Activated T-cell treated with anti-CD3 and anti-CD28 coated beads, Interleukin-2, amount 50 U/mL, for 48 hours (primary cell): ENCODE measurements at places on chromosomes 3 and 15.

DNA sequence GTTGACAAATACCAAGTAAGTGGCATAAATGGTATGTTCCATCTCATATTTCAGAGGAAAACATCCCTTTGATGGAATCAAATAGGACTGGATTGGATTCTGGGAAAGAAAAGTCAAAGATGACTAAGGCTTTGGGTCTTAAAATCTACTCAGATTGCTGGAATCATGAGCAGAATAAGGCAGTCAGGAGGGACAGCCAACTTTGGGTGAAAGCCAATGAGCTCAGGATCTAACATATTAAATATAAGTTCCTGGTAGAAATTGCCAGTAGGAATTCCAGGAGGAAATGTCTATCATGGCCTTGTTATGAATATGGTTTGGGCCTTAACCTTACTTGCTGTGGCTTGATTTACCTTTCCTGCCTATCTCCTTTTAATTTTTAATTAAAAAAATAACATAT lies 55.3 kb downstream of the ISL2 start:
- no peak for DNase-seq

GRCh38 chr3:140186421-140186920 lies 251.5 kb downstream of the CLSTN2 start:
- no peak for DNase-seq

DNA sequence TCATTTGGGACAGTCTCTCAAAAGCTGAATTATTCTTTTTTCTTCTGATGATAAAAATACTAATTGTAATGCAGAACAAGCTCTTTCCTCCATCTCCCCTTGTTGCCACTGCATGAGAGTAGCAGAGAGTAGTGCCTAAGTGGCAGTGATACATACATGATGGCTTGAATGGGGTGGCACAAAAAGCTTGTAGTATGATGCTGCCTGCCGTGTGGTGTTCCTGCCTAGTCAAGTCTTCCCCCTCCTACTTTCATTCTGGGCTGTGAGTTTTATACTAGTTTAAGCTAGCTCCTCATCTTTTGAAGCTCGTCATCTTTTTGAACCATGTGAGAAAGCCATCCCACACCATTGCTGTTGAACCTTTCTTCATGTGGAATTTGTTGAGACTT lies 230.5 kb downstream of the NFKBIZ start:
- DNase-seq, result no peak

GRCh38 chr3:151443583-151443982 lies 17.3 kb downstream of the IGSF10 start:
- no peak for DNase-seq

DNA sequence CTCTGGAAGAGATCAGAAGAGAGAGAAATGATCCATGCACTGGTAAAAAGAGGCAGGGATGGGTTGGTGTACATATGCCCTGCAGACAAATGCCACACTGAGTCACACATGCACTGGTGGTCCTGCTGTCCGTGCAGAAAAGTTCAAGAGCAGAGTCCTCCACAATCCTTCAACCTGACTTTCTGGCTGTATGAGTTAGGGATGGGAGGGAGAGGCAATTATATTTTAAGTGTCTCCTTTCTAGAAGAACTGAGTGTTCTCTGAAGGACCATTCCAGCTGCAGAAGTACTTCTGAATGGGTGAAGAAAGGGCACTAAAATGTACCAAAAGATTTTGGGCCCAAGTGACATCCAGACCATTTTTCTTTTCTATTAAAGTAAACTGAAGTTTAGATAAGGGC lies 26.4 kb downstream of the TMEM39A start:
- DNase-seq, result no peak

DNA sequence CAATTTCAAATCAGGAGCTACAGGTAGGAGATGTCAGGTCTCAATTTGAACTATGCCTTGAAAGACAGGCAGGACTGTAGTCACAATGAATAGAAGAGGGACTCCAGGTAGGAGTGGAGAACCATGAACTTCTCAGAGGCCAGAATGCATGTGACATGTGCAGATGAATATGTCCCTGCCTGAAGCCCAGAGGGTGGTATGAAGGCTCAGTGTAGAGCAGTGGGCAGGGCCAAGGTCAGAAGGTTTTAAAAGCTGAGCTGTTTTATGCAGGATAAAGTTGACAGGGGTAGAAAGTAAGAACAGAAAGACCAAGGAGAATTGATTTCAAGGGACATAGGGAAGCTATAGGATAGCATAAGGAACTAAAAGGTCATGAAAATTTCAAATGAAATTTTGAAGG lies 30.8 kb downstream of the CLK3 start:
- no peak for DNase-seq

DNA sequence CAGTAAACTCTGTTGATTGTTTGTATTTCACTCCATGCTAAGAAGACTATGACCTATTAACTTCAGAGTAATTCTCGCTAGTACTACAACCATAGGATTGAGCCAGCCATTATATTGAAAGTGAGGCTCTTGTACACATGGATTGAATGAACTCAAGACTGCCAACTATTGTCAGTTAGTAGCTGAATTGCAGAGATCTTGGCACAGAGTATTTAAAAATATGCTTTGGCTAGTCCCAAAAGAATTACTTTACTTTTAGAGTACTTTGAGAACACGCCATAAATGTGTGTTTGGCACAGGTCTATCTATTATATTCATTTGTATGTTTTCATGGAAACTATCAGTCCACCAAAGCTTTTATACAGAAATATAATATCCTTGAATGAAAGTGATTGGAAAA lies 226.7 kb upstream of the DCBLD2 start:
- DNase-seq, result no peak

- no peak for DNase-seq
These were observed 80.0 kb upstream of the SPATA16 start for GRCh38 chr3:173221010-173221409.

- no peak for DNase-seq
These were observed 33.0 kb upstream of the DCP1A start for GRCh38 chr3:53380306-53380705.

DNA sequence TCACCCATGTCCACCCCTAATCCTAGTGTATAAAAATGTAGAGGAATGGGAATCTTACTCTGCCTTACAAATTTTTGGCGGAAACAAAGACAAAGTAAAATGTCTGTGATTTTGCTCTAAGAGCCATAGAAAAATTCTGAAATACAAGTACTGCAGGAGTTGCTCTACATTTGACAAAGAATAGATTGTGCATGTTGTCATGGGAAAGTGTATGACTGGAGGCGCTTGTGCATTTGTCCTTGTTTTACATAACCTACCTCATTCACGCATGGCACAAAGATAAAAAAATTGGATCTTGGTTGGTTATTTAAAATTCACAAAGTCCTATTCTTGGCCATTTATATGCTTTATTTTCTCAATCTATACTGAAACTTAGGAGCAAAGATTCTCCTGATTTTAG lies 2.0 kb upstream of the TUSC7 start:
- no peak for DNase-seq

DNA sequence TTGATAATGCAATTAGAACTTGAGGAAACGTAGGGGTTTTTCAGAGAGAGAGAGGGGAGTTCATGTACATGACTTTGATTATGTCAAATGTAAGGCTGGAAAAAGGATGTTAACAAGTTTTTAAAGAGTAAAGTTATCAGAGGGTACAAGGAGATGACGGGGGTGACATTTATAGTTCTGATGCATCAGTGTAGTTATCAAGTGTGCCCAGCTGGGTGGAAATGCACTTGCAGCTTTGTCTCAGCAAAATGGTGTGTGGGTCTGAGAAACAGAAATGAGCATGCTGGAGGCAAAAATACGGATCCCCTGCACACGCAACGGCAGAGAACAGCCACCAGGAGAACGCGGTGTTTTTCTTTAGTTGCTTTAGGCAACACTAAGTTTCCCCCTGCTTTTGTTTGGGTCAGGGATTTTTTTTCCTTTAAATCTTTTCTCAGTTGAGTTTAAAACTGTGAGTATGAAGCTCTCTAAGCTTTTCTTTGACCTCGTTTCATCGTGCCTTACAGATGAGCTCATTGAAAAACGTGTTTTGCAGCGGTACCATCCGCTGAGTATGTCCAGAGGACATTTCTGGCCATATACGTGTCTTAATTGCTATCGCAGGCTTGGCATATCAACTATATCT lies 205.4 kb downstream of the PDZRN3 start:
- DNase-seq, result no peak

GRCh38 chr15:44775953-44776352 lies 39.6 kb downstream of the TRIM69 start:
- DNase-seq, result no peak

DNA sequence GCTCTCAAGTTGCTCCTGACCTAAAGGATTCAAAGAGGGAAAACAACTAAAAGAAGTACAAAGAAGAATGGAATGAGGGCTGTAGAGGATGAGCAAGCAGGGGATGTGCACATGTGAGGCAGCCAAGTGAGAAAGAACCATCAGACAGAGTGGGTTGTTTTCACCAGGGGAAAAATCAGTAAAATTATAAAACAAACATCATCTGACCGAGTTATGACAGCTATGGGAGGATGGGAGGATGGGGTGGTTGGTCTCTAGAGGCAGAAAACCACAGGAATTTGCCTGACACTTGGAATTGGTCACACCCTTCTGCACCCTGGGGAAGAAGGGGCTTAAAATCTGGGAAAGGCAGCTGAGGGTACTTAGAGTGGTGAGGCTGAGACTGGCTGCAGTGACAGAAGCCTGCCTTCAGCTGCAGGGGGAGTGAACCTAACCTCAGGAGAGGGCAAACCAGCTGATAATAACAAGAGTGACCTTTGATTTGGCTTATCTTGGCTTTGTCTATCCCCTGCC lies 10.1 kb downstream of the ARHGAP31 start:
- no peak for DNase-seq

DNA sequence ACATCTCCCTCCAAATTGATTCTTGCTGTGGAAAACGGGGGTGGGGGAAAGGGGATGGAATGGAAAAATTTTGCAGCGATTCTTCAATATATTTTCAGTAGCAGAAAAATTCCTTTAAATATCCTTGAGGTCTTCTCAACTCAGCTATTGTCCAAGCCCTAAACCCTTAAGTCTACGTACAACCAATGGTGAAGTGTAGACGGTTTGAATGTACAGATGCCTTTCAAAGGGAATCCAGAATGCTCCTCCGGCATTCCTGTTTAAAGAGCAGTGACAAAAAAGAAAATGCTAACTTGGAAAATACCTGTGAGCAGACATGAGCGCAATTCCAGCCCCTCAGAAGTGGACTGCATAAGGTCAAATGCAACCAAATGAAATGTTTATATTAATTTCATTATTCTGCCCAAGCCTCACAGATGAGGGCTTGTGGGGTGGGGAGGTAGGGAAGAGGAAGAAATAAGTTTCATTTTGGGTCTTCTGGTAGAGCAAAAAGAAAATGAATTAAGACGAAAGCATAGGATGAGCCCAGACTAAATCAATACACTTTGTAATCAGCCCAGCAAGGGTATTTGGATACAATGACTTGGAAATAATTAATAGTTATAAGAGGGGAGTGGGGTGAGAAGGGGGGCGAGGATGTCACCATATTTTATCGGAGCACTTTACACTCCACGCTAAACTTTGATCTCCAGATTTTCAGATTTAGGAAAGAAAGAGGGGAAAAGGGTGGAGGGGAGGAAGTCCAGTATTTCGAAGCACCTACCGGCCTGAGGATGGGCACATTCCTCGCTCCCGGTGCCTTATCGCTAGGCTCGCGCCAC lies 2.7 kb downstream of the FOXP1 start:
- DNase-seq, result no peak

- DNase-seq, result no peak
These were observed 127.3 kb upstream of the MRPL3 start for GRCh38 chr3:131630097-131630496.

DNA sequence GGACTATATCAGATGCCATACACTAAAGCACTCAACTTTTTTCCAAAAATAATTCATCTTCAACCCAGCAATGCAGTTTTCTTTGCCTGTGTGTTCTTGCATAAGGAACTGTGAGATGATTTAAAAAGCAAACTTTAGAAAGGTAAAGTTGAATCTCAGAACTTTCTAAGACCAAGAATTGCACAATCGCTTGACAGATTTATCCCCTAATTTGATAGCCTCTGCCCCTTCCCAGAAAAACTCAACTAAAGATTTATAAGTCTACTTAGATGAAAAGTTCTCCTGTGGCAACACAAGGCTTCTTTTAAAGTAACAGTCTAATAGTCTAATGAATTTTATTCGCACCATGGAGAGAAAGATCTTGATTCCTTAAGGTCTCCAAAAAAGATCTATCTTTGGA lies 259.3 kb downstream of the MAGI1 start:
- no peak for DNase-seq

DNA sequence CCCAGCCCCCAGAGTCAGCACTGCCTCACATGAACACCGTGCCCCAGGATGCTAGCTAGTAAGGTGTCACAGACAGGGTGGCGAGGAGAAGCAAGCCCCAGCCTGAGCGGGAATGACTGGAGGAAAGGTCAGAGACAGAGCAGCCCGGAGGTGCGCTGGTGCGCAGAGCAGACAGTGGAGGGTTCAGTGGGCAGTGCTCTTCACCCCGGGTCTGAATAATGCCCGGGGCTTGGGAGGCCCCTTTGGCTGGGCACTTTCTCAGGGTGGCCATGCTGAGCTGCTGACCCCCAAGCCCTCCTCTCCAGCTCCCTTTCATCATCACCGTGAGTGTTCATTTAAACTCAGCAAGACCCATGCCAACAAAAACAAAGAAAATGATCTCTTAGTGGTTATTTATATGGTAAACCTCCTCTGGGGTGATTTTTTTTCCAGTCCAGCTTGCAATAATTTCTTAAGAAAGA lies 110.8 kb downstream of the VGLL4 start:
- no peak for DNase-seq
